ENCODE measurements at places on chromosomes 6 and 20. TPM values are rescaled to one million over a fixed set of nuclear protein-coding genes. Genes with fewer than 3 reads are reported as not detected.

GPR6 gene
- not detected for total RNA-seq

SNAI1 gene
- 14.5 TPM for total RNA-seq

TRIM38 gene
- total RNA-seq, result 13.2 TPM

SLC12A5 gene
- 1.8 TPM for total RNA-seq

RXRB gene
- 43.4 TPM for total RNA-seq

- DNase-seq, result peak; percentile 78
These were observed 4.6 kb downstream of the FILIP1 start for GRCh38 chr6:75489025-75489424.

DNA sequence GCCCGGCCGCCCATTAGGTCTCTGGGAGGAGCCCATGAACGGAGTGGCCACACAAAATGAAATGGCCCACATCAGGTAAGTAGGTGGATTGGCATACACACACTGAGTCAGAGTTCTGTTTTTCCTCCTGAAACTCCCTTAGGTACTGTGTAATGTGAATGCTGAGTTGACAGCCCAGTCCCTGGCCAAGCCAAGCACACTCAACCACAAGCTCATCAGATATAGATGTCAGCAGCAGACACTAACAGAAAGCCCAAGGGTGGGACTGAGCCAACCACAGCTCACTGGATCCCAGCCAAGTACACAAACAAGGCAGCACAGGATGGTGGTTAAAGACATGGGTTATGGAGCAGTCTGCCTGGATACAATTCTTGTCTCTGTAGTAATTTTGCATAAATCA, 403.4 kb downstream of the GJA1 start:
- DNase-seq, result no peak

GRCh38 chr6:167660944-167661551, 165.7 kb upstream of the AFDN start:
- no peak for DNase-seq

DNA sequence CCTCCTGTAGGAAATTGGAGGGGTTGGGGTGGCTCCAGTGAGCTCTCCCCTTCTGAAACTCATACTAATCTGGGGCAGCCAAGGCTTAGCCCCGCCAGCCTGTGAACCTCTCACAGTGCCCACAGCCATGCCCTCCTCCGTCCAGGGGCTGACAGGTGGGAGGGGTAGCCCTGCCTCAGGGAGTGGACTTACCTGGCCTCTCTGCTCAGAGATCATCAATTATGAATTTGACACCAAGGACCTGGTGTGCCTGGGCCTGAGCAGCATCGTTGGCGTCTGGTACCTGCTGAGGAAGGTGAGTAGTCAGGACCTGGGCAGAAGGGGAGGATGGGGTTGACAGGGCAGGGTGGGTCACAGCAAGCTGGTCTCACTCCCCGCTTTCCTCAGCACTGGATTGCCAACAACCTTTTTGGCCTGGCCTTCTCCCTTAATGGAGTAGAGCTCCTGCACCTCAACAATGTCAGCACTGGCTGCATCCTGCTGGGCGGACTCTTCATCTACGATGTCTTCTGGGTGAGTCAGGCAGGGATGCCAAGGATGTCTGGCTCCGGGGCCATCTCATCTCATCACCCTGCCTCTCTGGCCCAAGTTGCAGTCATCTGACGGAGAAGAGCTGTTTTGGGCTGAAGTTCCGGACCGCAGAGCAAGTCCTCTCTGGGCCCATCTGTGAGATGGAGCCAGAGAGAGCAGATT, 34.7 kb downstream of the HM13 start:
- no peak for DNase-seq

GRCh38 chr6:119830494-119831295, 481.1 kb upstream of the MAN1A1 start:
- no peak for DNase-seq

DNA sequence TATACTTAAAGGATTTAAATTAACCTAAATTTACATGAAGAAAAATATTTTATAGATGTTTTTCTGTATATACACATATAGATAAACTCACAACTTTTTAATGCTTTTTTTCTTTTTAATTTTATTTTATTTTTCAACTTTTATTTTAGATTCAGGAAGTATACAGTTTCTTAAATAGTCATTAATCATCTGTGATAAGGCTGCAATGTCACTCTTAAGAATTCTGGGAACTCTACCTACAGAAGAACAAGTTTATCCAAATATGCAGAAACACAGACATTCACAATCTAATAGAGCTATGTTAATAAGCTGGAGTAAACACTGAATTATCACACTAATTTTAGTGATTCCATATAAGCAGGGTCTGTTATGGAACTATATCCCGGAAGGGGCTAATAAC, 181.2 kb downstream of the TASP1 start:
- no peak for DNase-seq

DNA sequence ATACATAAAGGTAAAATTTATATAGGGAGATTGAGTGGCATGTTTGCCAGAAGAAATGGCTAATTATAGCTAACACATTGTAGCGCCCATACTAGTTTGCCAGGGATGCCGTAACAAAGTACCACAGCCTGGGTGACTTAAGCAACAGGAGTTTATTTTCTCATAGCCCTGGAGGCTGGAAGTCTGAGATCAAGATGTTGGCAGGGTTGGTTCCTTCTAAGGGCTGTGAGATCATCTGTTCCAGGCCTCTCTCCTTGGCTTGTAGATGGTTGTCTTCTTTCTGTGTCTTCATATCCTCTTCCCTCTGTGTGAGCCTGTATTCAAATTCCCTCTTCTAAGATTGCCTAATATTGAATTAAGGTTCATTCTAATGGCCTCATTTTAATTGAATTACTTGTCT, 417.5 kb upstream of the OPRM1 start:
- no peak for DNase-seq
